ENCODE measurements at places on chromosomes 5 and 9.

DNA sequence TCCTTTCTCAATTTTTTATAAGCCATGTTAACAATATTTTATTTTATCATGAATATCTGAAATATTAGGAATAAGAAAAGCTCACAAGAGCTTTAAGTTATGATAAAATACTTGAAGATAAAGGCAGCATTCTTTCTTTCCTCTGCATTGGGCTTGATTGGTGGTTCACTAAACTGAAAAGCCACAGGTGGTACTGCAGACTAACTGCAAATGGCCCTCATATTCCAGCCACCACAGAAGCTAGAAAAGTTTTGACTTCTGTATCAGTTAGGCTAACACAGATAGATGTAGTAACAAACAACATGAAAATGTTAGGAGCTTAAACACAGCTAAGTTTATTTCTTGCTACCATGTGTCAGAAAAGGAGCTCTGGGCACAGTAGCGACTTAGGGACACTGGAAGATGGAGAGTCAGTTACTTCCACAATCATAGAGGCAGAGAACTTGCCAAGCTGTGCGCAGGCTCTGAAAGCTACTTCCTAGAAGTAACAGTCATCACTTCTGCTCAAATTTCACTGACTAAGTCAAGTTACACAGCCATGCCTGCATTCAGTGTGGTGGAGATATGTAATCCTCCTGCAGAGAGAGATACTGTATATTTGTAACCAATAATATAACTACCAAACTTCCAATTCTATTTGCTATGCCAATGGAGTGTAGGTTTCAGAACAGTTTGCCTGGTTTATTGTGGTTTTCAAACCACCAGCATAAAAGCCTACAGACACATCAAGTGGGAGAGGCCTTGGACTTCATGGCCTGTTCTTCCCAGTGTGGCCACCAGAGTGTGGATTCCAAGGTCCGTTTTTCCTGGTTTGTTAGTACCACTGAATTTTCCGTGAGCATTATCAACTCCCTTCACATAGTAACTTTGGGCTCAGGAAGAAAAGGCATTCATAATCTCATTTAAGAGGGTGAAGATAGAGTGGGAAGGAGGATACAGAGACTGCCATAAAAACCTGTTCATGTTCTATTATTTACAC, 268.3 kb downstream of the PJA2 start:
- no peak for DNase-seq

GRCh38 chr5:38069360-38069759, 189.0 kb upstream of the EGFLAM start:
- DNase-seq, result no peak

DNA sequence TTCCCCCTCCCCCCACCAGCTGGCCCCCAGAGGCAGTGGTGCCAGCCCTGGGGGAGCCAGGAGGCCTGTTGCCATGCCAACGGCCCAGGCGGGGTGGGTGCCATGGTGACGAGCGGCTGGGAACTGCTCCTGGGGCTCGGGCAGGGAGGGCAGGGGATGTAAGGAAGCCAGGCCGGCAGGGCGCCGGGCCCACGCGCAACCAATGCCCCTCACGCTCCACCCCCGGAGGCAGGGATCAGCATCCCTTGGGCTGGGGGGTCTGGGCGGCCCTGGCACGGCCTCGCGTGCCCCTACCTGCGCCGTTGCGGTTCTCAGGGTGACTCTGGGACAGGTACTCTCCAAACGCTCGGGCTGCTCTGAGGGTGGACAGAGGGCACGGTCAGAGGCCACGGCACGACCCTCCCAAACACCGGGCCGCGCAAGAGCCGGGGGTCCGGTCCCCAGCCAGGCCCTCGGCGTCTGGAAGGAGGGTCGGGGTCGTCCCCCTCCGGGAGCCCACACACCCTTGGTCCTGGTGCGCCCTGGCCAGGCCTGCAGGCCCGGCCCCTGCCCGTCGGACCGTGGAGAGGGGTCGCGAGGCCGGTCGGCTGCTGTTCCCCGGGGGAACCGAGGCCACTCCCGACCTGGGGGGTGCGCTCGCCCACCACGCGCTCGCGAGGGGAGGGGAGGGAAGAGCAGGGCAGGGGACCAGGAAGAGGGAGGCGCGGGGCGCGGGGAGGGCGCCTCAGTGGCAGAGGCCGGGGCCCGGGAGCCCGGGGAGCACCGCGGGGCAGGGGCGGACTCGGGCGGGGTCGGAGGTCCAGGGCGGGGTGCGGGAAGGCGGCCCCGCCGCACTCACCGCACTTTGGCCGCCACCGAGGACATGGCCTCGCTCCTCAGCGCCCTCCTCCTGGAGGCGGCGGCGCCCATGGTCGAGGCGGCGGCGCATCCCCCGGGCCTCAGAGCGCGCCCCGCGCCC, 661 bp downstream of the NSMF start:
- peak; percentile 36 for DNase-seq

DNA sequence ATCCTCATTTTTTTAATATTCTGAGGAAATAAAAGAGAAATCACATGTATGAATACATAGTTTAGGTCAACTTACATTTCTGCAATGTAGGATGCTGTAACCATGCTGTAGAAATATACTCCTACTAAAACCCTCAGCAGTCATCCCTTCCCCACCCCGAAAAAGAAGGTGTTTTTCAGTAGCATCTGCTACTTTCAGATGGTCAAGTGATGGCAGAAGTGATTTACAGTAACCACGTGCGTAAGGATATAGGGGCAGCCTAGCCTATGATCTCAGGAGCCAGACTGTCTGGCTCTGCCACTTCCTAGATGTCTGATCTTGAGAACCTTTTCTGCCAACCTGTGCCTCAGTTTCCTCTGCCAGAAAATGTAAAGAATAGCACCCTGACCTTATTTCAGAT, 26.0 kb upstream of the SYK start:
- no peak for DNase-seq

GRCh38 chr9:100575006-100575405, 2.9 kb upstream of the CAVIN4 start:
- no peak for DNase-seq

DNA sequence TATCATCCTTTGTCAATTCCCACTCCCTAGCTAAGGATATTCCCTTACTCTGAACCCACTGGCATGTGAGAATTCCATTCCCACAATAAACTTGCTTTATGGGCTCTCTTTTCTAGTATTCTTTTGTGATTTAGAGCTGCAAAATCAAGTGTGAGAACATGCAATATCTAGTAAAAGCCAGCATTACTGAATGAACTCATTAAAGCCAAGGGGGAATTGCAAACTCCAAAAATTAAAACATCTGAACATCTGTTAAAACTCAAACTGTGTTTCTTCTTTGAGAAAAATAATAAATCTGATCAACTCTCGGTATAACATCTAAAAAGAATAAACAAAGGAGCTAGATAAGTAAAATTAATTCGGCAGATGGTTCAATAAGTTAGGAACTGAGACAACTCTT, 53.1 kb upstream of the MPDZ start:
- DNase-seq, result no peak

DNA sequence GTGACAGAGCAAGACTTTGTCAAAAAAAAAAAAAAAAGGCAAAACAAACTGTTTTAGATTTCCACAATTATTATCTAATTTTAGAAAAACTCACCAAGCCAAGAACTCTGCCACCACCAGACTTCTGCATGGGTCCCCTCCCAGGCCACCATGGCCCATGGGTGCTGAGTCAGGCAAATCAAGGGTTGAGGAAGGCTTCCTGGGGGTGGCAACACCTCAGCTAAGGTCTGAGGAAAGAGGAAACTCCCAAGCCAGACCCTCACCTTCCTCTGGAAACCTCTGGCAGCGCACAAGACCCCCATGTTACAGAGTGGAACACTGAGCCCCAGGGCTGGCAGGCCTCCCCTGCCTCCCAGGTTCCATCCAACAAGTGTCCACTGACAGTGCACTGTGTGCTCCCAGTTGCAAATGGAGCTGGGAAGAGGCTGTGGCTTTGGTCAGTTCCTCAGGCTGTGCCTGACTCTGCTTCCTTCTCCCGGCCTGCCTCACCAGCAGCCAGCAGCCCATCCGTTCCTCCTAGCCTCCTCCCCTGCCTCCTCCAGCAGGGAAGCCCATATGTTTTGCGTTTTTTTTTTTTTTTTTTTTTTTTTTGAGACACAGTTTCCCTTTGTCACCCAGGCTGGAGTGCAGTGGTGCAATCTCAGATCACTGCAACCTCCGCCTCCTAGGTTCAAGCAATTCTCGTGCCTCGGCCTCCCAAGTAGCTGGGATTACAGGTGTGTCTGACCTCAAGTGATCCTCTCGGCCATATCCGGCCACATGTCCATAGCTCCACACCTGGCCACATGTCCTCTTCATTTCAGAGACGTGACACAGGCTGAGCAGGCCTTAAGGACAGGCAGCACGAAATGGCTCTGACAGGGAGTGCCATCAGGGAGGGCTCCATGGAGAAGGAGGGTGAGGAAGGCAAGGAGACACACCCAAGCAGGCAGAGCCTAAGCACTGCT, 3.5 kb upstream of the SUSD3 start:
- no peak for DNase-seq

- DNase-seq, result no peak
Observed at GRCh38 chr5:170562166-170562874, 58.5 kb downstream of the KCNIP1 start.

- no peak for DNase-seq
Observed at GRCh38 chr5:32951878-32952277, 240.8 kb downstream of the NPR3 start.

DNA sequence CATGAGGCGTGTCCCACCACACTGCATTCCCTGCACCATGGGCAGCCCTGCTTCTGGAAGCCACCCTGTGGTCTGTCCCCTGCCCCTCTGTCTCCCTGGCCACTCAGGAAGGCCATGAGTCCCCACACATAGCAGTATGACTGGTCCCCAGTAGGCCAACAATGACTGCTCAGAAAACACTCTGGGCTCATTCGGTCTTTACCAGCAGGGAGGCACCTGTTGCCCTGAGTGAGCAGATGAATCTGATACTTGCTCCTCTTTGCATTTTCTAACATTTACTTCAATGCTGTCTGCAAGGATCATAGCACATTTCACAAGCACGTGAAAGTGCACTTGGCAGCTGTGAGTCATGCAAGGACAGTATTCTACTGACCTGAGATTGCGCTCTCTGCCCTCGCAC, 365.4 kb upstream of the IRX1 start:
- DNase-seq, result no peak

DNA sequence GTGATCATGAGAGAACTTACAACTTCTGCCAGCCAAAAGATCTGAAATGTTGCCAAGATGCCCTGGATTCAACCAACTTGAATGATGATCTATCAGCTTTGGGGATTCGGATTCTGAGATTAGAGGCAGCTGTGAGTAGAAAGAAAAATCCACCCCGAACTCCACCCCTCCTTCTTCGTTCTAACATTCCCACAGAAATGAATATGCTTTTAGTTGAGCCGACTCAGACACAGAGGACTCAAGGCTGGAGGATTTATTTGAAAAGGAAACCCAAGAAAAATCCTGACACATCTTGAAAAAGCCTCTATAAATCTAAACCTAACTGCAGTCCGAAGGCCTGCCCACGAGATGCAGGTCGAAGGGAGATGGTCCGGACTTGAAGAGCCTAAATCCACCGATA, 275.0 kb downstream of the GAS1 start:
- DNase-seq, result peak; percentile 29

GRCh38 chr5:137481596-137481995, 17.5 kb downstream of the SPOCK1 start:
- no peak for DNase-seq

DNA sequence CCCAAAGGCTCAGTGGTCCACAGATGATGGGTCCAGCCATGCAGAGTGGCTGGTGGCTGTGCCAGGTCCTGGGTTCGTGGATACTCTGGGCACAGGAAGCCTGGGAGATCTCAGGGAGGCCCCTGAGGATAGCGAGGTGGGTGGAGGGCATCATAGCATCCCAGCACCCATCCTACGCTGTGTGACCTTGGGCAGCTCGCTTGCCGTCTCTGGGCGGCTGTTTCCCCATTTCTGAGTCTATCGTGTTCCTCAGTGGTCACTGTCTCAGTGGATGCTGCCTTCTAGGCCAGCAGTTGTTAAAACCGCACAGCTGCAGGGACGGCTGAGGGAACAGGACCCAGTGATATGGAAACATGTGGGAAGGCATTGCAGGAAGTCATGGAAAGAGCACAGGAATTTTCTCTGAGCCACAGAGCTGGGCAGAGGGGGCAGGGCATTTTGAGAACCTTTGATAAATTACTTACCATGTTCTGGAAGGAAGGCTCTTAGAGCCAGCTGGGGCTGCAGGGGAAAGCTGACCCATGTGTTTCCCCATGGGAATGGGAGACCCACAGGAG, 86.4 kb upstream of the COL5A1 start:
- peak; percentile 76 for DNase-seq

GRCh38 chr9:23551929-23552707, 273.9 kb downstream of the ELAVL2 start:
- DNase-seq, result no peak

GRCh38 chr9:131407717-131408195, 13.9 kb downstream of the PRRC2B start:
- DNase-seq, result peak; percentile 51

DNA sequence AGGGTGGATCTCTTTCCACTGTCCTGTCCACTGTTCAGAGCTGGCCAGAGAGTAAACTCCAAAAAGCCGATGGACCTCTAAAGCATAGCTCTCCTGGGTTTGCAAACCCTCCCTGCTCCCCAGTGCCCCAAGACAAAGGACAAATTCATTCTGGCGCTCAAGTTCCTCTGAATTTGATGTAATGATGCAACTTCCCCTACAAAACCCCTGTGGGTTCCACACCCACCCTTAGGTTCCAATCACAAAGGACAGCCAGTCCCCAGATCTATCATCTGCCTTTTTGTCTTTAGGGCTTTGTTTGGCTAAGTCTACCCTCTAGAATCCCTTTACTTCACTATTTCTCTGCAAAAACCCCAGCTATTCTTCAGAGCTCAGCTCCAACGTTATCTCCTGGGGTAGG, 57.4 kb upstream of the SLC25A51 start:
- no peak for DNase-seq

DNA sequence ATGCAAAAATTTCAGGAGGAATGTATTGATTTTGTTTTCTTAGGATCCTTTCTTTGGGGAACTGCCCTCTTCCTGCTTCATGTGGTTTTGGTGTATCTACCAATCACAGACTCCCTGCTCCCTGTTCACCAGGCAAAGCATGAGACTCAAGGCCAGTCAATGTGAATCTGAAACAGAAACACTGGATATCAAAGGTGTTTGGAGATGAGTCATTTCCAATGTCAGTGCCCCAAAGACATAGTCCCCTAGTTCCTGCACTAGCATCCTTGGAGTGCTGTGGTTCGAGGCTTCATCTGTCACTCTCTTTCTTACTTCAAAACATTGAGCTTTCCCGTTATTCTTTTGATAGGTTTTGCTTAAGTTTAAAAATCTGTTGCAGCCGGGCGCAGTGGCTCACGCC, 8.1 kb downstream of the PPP3R2 start:
- DNase-seq, result no peak

DNA sequence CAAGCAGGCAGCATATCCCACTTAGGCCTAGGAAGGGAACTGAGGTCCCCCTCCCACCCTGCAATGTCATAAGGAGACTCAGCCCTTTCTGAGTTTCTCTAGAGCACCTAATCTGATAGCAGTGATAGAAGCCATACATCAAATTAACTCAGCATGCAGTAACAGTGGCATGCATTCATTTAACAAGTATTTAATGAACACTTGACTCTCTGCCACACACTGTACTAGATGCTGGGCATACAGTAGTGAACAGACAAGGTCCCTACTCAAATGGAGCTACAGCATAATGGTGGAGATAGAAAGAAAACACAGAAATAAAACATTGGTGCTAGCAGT, 58.6 kb downstream of the SLC22A5 start:
- no peak for DNase-seq

- no peak for DNase-seq
Observed at GRCh38 chr5:155679530-155679929, 647.4 kb upstream of the SGCD start.
